ENCODE measurements at places on chromosomes 6 and 20.

DNA sequence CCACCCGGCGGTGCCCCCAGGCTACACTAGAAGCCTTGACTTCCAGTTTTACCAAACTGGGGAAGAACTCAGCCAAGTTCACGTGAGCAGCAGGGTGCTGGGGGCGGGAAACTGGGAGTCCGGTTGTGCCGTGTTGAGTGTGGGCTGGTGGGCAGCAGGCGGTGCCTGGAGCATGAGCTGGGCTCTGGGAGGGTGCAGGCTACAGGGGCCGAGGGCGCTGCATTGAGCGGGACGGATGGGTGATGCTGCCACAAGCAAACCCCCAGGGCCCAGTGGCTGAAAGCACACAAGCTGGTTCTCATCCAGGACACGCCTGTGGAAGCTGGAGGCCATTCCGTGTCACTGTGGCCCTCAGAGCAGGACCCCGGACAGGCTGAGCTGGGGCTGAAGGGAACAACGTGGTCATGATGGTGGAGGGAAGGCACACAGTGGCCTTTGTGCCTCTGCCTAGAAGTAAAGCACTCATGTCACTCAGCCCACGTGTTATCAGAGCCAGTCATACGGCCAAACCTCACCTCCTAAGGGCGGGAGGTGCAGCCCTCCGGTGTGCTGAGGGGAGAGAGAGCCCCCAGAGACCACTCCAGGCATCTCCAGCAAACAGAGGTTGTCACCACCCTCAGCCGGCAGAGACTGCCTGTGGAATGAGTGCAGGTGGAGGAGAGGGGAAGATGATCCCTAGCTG lies 29.5 kb downstream of the RBM38 start:
- DNase-seq = peak; percentile 23

DNA sequence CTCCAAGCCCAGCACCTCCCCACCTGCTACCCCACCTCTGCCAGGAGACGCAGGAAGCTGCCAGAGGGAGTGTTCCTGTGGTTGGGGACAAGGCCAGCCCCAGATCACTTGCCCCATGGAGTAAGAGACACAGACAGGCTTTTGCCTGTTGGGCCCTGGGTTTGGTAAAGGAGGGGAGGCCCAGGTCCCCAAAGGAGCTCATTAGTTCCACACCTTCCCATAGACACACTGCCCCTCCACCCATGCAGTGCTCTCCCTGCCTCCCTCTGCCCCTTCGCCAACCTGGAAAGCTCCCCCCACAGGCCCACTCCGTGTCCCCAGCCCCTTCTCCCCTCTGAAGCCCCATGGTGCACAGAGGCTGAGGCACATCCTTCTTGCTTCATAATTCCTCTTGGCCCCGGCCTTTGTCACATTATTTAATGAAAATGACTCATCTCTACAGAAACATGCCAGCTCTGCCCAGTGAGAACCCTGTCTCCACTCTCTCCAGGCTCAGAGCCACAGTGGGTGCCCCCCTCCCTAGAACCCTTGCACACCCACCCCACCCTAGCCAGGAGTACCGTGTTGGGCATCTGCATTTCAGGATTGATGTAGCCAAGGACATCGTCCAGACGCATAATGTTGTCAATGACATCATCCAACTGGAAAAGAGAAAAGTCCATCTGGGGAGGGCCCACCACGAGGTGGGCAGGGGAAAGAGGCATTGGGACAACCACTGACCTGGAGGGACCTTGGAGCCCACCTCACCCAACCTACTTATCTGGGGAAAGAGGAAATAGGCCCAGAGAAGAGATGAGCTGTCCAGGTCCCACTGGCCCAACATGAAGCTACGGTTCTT lies 46.0 kb downstream of the TFEB start:
- DNase-seq = no peak

DNA sequence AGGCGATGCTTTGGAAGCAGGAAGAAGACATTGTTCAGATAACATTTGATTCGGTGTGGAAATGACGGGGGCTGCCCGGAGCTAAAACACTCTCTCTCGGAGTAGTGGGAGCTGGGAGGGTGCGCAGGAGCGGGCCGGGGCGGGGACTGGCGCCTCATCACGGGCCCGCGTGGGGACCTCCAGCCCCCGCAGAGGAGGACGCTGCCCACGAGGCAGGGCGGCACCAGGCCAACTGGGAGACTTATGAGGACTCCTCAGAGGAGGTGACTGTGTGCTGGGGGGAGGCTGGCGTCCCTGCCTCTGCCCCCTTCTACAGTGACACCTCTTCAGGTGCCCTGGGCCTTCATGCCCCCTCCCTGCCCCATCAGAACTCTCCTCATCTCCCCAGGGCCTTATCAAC lies 15.2 kb downstream of the DDO start:
- DNase-seq = no peak

GRCh38 chr6:1100269-1100668 lies 211.6 kb upstream of the FOXQ1 start:
- no peak for DNase-seq

GRCh38 chr6:18147616-18148015 lies 7.3 kb downstream of the TPMT start:
- DNase-seq = no peak

- DNase-seq = no peak
Measured at GRCh38 chr6:67880939-67881705, 754.0 kb upstream of the ADGRB3 start.

GRCh38 chr20:10079964-10080363 lies 45.2 kb downstream of the ANKEF1 start:
- no peak for DNase-seq

DNA sequence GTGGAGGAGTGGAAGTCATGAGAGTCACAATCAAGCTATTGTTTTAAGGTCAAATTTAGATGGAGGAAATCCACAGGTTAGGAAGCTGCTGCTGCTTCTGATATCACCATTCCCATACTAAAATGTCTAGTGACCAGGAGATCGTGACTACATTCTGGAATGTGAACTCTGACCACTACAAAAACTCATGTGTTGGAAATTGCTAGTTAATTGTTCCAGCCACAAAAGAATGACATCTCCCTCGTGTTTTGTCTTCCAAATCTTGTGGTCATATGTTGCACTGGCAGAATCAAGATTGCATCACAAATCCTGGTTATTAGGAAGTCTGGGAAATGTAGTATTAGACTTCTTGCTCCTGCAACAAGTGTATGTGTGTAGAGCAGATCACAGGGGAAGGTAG lies 441.9 kb downstream of the CD109 start:
- DNase-seq = no peak
